Endothelial cell of umbilical vein (primary cell): ENCODE measurements at places on chromosomes 11 and 22.

- DNase-seq = no peak
These were observed 45.2 kb downstream of the LRP5 start for GRCh38 chr11:68357568-68357967.

DNA sequence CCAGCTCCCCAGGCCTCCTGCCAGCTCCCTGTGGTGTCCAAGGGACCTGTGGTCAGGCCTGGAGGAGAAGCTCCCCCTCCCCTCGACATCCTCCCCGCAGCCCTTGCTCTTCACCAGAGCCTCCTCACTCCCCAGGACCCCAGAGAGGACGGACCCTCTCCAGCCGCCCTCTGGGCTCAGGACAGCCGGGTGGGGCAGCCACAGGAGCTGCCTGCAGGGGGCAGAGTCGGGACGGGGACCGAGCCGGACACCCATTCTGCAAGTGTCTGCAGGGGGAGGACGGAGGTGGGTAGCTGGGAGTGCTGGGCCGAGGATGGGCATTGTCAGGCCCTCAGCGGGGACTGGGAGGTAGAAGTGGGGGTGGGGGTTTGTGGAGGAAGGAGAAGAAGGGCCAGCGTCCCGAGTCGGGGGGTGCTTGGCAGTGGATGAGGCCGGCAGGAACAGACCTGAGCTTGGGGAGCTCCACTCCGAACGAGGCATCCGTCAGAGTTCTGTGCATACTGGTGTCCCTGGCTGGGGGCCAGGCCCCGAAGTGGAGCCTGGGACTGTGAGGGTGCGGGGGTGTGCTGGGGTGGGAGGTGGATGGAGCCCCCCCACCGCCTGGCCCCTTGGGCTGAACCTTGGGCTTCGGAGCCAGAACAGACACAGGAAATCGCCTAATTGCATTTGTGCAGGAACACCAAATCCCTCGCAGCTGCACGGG, 15.2 kb downstream of the PRR33 start:
- DNase-seq = no peak

GRCh38 chr11:13384908-13385640, 77.9 kb downstream of the BTBD10 start:
- peak; percentile 65 for DNase-seq

- DNase-seq = peak; percentile 1
These were observed 36.8 kb upstream of the GRIA4 start for GRCh38 chr11:105573091-105573490.

DNA sequence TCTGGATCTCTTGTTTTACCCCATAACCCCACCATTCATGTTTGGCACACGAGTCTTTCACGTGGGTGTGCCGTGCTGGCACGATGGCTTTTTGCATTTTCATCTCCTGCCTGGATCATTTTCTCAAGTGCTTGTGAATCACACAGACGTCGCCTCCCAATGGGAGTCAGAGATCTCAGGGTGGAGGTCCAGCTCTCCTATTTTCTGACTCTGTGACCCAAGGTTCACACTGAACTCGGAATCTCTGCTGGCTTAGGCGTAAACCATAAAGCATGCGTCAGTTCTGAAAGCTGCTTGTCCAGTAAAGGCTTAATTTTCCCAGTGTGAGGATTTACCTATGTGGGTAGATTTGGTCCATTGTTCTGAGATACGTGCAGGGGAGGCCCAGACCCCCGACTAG, 16.0 kb upstream of the C22orf42 start:
- no peak for DNase-seq

GRCh38 chr11:82899186-82899820, 927 bp downstream of the PRCP start:
- peak; percentile 29 for DNase-seq

DNA sequence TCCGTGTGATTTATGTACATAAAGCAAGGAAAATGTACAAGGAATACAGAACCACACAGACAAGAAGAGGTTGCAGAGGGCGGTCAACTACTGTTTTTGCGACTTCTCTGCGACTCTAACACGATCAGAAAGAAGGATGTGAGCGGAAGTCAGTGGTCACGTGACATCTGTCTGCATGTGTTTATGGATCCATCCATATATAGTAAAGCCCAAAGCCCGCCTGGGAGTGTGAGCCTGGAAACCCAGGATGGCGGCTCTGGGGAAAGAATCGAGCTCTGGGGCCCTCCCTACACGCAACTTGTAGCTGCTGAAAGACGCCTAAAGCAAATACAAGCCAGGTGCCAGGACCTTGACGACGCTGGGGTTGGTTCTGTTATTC, 8.8 kb downstream of the OSBPL5 start:
- no peak for DNase-seq

- DNase-seq = no peak
These were observed 66.0 kb downstream of the FEZ1 start for GRCh38 chr11:125429807-125430678.

- no peak for DNase-seq
These were observed 26.7 kb downstream of the ZBTB16 start for GRCh38 chr11:114085965-114086793.

- no peak for DNase-seq
These were observed 26.7 kb downstream of the SERGEF start for GRCh38 chr11:17986007-17986710.

DNA sequence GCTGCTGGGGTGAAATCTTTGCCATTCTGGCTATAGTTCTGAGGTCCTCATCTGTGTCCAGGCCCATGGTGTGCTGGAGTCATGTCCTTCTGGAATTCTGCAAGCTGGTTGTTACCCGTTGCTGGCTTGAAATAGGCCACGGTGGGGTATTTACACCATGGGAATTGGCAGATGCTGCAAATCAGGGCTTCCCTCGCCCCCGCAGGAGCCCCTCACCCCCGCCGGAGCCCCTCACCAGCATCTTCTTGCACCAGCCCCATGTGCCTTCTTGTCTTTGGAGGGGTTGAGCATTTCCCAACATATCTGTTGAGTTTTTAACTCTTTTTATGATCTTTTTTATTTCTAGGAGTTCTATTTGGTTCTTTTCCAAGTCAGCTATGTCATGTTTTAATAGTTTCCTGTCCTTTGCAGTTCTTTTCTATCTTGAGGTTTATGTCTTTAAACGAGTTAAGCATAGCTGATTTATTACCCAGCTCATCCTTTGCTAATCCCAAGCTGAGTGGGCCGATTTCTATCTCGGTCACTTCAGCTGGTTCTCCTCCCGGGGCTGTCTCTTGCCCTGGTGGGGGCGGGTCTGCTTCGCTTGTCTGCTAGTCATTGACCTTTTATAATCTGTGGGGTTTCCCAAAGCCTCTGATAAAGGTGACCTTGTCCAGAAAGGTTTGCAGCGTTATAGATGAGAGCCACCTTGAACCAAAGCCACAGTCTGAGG, 17.6 kb downstream of the ANO1 start:
- no peak for DNase-seq

DNA sequence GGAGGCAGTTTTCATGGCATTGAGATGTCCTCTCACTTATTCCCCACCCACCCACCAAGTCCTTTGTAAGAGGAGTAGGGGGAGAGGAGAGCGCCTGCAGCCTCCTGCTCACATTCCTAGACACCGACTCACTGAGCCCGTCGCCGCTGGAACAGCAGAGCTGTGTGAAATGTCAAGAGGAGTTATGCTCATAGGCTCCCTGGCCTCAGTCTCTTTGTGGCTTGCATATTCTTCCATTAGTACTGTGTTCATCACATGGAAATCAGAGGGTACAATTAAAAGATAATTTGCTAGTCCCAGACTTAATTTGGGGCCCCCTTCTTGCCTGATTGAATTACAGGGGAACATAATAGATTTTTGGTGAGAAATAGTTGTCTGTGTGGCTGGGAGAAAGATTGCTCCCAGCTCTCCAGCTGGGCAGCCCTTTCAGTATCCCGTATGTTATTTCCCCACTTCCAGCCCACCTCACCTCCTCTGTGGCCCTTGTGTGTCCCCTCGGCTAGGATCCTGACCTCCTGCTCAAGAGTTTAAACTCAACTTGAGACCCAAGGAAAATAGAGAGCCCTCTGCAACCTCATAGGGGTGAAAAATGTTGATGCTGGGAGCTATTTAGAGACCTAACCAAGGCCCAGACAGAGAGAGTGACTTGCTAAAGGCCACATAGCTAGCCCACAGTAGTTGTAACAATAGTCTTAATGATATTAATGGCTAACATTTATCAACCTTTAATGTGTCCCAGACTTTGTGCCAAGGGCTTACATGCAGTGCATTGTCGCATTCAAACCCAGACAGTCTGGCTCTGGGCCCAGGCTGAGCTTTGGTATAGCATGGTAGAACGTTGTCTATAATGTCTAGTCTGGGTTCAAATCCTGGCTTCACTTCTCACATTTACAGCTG, 32.2 kb downstream of the LIMK2 start:
- DNase-seq = peak; percentile 82

DNA sequence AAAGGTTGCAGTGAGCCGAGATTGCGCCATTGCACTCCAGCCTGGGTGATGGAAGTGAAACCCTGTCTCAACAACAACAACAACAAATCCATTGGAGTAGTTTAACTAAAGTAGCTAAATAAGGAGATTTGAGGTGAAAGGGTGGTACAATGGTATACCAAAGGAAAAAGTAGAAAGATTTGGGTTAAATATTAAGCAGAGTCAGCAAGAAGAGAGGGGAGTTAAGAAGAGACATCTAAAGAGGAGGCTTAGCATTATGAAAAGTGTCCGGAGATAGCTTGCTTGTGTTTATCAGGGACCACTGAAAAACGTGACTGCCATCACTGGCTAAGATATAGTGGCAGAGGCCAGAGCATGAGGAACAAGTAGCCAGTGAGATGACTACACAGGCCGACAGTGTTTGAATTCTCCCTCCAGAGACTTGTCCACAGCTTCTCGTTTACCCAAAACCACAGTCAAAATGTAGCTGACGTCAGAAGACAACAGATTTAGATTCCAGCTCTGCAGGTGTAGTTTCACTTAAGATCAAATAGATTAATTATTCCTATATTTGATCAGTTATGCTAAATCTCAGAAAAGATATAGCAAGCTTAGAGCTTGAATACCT, 32.6 kb upstream of the GRK2 start:
- DNase-seq = no peak

DNA sequence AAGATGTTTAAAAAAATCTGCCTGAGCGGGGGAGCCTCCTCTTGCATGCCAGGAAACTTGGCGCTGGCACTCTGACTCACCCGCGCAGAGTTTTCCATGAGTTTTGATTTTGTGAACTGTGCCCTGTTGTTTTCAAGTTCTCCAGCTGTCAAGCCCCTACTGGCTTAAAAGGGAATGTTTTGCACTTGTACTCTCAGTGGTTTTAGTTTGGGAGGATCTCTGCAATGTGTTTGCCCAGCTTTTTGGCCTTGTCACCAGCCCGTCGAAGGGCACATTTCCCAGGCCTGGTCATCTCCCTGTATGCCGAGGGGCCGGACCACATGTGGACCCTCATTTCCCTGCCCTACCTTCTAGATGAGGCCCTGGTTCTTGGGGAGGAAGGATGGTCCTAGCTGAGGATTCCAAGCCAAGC, 12.2 kb downstream of the MRGPRF start:
- peak; percentile 92 for DNase-seq

DNA sequence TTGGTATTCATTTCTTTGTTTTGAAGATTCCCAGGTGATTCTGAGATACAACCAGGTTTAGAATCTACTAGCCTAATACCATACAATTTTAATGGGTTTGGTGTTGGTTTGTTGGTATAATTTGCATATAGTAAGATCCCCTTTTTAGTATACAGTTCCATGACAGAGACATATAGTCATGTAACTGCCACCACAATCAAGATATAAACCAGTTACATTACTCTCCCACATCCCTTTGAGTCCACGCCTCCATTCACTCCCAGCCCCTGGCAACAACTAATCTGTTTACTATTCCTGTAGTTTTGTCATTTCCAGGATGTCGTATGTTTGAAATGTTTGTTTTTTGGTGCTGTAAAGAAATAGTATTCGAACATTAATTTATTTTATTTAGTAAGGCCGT, 4.3 kb downstream of the ASRGL1 start:
- DNase-seq = no peak

DNA sequence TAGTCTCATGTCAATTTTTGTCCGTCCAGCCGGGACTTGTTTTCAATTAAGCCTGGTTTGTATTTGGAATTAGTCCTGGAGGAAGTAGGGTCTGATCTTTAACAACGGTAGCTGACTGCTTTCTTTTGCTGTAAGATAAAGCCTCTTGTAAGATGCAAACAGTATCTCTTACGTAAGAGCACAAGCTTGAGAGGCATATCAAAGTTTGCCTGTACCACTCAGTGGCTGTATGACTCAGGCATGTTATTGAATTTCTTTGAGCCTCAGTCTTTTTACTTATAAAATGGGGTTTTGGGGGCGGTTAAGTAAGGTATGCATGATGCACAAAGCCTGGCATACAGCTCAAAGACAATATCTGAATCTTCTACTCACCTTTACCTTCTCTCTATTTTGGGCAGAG, 198.4 kb upstream of the NARS2 start:
- DNase-seq = no peak

GRCh38 chr11:10263929-10264328, 30.1 kb downstream of the SBF2 start:
- DNase-seq = no peak

DNA sequence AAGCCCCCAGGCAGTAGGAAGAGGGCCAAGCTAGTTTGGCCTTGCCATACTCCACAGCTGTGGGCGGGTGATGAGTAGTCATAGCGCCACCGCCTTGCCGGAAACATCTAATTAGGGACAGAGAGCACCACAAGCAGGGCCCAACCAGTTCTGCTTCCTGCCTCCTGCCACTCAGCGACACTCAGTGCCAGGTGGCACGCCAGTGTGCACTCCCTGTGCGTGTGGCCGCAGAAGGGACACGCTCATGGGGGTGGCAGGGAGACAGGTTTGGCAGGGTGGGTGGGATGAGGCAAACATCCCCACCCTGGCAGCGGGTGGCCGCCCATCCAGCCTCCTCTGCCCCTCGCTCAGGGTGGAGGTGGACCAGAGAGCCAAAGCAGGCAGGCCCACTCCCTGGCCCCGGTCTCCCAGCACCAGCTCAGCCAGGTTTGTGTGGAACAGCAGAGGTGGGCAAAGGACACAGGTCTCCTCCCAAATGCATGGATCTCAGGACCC, 4.9 kb downstream of the OVOL1 start:
- DNase-seq = no peak

GRCh38 chr22:43308836-43309235, 34.3 kb downstream of the SCUBE1 start:
- DNase-seq = no peak

- no peak for DNase-seq
These were observed 54.2 kb downstream of the OTOG start for GRCh38 chr11:17601256-17601671.

- no peak for DNase-seq
These were observed 818 bp upstream of the C1QTNF4 start for GRCh38 chr11:47595029-47595428.

DNA sequence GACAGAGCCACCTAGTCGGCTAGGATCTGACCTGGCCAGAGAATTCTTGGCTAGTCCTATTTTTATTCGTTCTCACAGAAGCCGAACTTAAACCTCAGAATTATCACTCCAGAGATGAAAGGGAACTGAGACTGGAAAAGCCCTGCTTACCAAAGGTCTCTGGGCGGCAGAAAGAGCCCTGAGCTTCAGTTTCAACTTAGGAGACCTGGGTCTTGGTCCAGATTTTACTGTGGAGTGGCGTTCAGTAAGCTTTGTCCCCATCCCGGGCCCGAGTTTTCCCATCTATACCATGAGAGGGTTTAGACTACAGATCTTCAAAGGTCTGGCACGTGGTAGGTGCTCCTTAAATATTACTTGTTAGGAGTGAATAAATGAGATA, 516 bp downstream of the NEU3 start:
- DNase-seq = no peak
